ENCODE measurements at places on chromosomes 6 and 20.

GRCh38 chr6:17971128-17972073, 16.0 kb downstream of the KIF13A start:
- no peak overlapping the region for H3K27ac ChIP-seq
- no peak for DNase-seq
- no peaks in the 10 kb centered on the region for H3K27me3 ChIP-seq

DNA sequence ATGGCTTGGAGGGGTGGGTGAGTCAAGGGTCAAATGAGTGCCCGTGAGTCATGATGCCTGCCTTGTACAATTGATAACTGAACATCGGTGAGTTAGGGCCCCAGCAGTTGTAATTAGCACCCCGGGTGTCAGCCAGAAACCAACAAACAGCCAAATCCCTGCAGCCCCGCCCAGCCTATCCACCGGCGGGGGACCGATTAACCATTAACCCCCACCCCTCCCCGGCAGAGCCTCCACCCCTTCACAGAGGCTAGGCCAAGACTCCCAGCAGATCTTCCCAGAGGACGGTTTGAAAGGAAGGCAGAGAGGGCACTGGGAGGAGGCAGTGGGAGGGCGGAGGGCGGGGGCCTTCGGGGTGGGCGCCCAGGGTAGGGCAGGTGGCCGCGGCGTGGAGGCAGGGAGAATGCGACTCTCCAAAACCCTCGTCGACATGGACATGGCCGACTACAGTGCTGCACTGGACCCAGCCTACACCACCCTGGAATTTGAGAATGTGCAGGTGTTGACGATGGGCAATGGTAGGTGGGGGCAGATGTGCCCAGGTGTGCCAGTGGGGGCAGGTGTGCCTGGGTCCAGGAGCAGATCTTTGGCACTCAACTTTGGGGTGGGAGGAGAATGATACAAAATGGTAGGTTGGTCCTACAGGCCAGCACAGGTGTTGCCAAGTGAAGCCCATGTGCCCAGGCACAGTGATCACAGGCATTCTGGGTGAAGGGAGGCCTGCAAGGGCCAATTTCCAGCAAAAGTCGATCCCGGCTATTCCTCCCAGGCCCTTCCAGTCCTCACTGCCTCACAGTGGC, 45.7 kb downstream of the HNF4A start:
- DNase-seq, result no peak
- peaks cover 8% of the 10 kb centered on the region for H3K4me1 ChIP-seq
- H3K4me3 ChIP-seq, result no peak overlapping the region

GRCh38 chr6:7727086-7727945, 1.4 kb downstream of the BMP6 start:
- DNase-seq, result peak; percentile 51
- peak overlapping the region; percentile 85 for H3K4me3 ChIP-seq
- H3K27me3 ChIP-seq, result peaks cover 51% of the 10 kb centered on the region
- H3K36me3 ChIP-seq, result no peaks in the 10 kb centered on the region

DNA sequence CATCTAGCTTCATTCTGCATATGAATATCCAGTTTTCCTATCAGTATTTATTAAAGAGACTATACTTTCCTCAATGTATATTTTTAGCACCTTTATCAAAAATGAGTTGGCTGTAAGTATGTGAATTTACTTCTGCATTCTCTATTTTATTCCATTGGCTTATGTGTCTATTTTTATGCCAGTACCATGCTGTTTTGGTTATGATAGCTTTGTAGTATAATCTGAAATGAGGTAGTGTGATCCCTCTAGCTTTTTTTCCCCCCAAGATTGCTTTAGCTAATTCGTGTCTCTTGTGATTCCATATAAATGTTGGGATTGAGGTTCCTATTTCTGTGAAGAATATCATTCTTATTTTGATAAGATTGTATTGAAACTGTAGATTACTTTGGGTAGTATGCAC, 469.1 kb upstream of the MAP3K7 start:
- H3K4me1 ChIP-seq, result no peaks in the 10 kb centered on the region
- peaks cover 3% of the 10 kb centered on the region for H3K27me3 ChIP-seq
- H3K4me3 ChIP-seq, result no peak overlapping the region
- H3K27ac ChIP-seq, result no peak overlapping the region
- no peak for DNase-seq
- H3K36me3 ChIP-seq, result peaks cover 30% of the 10 kb centered on the region

GRCh38 chr6:140537211-140537610, 1162.8 kb upstream of the CITED2 start:
- peaks cover 26% of the 10 kb centered on the region for H3K36me3 ChIP-seq
- no peak for DNase-seq
- peaks cover 4% of the 10 kb centered on the region for H3K27me3 ChIP-seq
- H3K4me3 ChIP-seq, result no peak overlapping the region

- H3K4me1 ChIP-seq, result peaks cover 21% of the 10 kb centered on the region
- peak overlapping the region; percentile 29 for H3K27ac ChIP-seq
- H3K27me3 ChIP-seq, result peaks cover 7% of the 10 kb centered on the region
- no peaks in the 10 kb centered on the region for H3K36me3 ChIP-seq
- DNase-seq, result no peak
Observed at GRCh38 chr6:25025248-25025918, 89.6 kb upstream of the RIPOR2 start.

GRCh38 chr20:60680554-60680953, 571.5 kb upstream of the CDH4 start:
- H3K27me3 ChIP-seq, result peaks cover 3% of the 10 kb centered on the region
- H3K4me3 ChIP-seq, result no peak overlapping the region
- no peaks in the 10 kb centered on the region for H3K4me1 ChIP-seq

- H3K36me3 ChIP-seq, result no peaks in the 10 kb centered on the region
- no peak for DNase-seq
- peaks cover 30% of the 10 kb centered on the region for H3K4me1 ChIP-seq
- H3K4me3 ChIP-seq, result no peak overlapping the region
- peaks cover 3% of the 10 kb centered on the region for H3K27me3 ChIP-seq
- no peak overlapping the region for H3K27ac ChIP-seq
Observed at GRCh38 chr6:72374172-72374571, 247.7 kb upstream of the KCNQ5 start.

- peaks cover 3% of the 10 kb centered on the region for H3K27me3 ChIP-seq
- H3K4me3 ChIP-seq, result no peak overlapping the region
- H3K36me3 ChIP-seq, result peaks cover 8% of the 10 kb centered on the region
- no peak overlapping the region for H3K27ac ChIP-seq
- no peak for DNase-seq
Observed at GRCh38 chr20:20702330-20703245, 9.9 kb downstream of the RALGAPA2 start.

- no peak for DNase-seq
- no peak overlapping the region for H3K4me3 ChIP-seq
- no peaks in the 10 kb centered on the region for H3K27me3 ChIP-seq
- H3K36me3 ChIP-seq, result no peaks in the 10 kb centered on the region
- peaks cover 45% of the 10 kb centered on the region for H3K4me1 ChIP-seq
Observed at GRCh38 chr20:8427419-8428040, 295.5 kb downstream of the PLCB1 start.

GRCh38 chr20:54153041-54153327, 20.8 kb downstream of the CYP24A1 start:
- no peak overlapping the region for H3K4me3 ChIP-seq
- no peaks in the 10 kb centered on the region for H3K36me3 ChIP-seq
- no peaks in the 10 kb centered on the region for H3K27me3 ChIP-seq
- no peak for DNase-seq
- no peak overlapping the region for H3K27ac ChIP-seq
- H3K4me1 ChIP-seq, result peaks cover 15% of the 10 kb centered on the region

- peaks cover 6% of the 10 kb centered on the region for H3K27me3 ChIP-seq
- H3K27ac ChIP-seq, result peak overlapping the region; percentile 8
- no peak overlapping the region for H3K4me3 ChIP-seq
Observed at GRCh38 chr20:16654858-16655535, 74.8 kb upstream of the SNRPB2 start.

GRCh38 chr6:29502597-29502996, 14.8 kb upstream of the MAS1L start:
- DNase-seq, result no peak
- H3K36me3 ChIP-seq, result no peaks in the 10 kb centered on the region
- H3K4me1 ChIP-seq, result peaks cover 5% of the 10 kb centered on the region
- H3K4me3 ChIP-seq, result no peak overlapping the region
- H3K27ac ChIP-seq, result no peak overlapping the region
- peaks cover 17% of the 10 kb centered on the region for H3K27me3 ChIP-seq

DNA sequence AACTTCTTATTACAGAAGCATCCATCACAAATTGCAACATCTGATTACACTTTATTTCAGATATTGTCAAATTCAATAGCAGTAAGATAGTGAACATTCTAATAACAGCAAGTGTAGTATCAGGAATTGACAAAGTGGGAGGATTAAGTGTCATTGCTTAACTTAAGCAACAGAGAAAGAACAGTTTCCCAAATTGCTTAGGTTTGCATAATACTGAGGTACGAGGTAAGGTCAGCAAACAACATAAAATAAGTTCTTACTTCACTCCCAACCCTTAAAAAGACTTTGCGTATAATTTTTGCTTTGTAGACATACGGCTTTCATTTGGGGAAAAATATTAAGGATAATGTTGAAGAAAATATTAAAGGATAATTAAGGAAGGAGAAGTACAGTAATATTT, 163.0 kb downstream of the RIMS1 start:
- H3K36me3 ChIP-seq, result peaks cover 4% of the 10 kb centered on the region
- H3K4me3 ChIP-seq, result no peak overlapping the region
- no peak for DNase-seq
- peaks cover 9% of the 10 kb centered on the region for H3K27me3 ChIP-seq
- H3K27ac ChIP-seq, result no peak overlapping the region
- H3K4me1 ChIP-seq, result peaks cover 7% of the 10 kb centered on the region

GRCh38 chr20:19602675-19603375, 155.2 kb upstream of the RIN2 start:
- no peaks in the 10 kb centered on the region for H3K36me3 ChIP-seq
- no peak overlapping the region for H3K27ac ChIP-seq
- DNase-seq, result no peak
- H3K4me1 ChIP-seq, result no peaks in the 10 kb centered on the region
- H3K4me3 ChIP-seq, result no peak overlapping the region
- H3K27me3 ChIP-seq, result peaks cover 23% of the 10 kb centered on the region

DNA sequence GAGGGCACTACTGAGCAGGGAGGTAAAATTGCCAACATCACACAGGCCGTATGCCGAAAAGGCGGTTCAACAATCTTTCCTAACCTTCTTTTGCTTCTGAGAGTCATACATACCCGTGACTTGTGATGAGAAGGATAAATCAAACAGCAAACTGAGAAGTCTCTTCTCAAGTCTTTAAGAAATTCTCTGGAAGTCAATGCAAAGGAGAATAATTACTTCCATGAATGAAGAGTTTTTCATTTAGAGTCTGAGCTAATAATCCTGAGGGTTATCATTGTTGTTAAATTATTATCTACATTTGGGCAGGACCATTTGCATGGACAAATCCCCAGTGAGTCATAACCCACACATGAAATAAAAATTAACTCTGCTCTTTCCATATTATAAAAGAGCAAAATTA, 22.4 kb upstream of the ILRUN start:
- H3K36me3 ChIP-seq, result no peaks in the 10 kb centered on the region
- no peak overlapping the region for H3K27ac ChIP-seq
- H3K4me1 ChIP-seq, result peaks cover 16% of the 10 kb centered on the region
- H3K4me3 ChIP-seq, result no peak overlapping the region
- DNase-seq, result no peak

- no peak overlapping the region for H3K27ac ChIP-seq
- H3K4me1 ChIP-seq, result peaks cover 15% of the 10 kb centered on the region
- H3K27me3 ChIP-seq, result peaks cover 22% of the 10 kb centered on the region
- peaks cover 3% of the 10 kb centered on the region for H3K36me3 ChIP-seq
- DNase-seq, result peak; percentile 82
Observed at GRCh38 chr6:30541515-30542403, 14.5 kb downstream of the GNL1 start.

- H3K4me1 ChIP-seq, result peaks cover 6% of the 10 kb centered on the region
- peaks cover 1% of the 10 kb centered on the region for H3K27me3 ChIP-seq
- H3K27ac ChIP-seq, result no peak overlapping the region
- H3K4me3 ChIP-seq, result no peak overlapping the region
- no peaks in the 10 kb centered on the region for H3K36me3 ChIP-seq
Observed at GRCh38 chr6:146948790-146949342, 255.4 kb upstream of the STXBP5 start.

DNA sequence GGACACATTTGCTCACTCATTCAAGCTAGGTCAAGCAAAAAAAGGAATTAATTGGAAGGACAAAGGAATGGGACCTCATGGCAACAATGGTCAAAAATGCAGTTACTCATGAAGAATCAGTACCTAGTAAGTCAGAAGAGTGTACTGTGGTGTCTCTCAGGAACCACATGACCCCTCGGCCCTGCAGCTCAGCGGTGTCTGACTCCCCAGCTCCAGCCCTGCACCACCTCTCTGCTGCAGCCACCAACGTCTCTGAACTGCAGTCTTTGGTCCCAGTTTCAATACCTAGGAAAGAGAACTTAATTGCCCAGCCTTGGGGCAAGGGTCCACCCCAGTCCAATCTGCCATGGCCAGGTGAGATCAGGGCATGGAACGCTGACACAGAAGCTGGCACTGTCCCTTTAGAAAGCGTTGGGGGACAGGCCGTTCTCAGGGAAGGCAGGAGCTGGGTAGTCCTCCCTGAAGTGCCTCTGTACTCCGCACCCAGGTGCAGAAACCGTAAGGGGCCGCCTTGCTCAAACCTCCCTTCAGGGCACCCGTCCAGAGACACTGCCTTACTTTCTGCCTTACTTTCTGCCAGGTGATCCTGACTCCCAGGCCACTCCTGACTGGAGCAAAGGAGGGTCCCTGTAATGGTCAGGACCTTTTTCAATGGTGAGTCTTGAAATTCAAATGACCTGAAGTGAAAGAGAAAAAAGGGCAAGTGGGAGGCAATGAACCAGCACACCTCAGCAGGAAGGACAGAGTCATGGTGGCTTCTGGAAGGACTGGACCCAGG, 13.2 kb upstream of the NELFCD start:
- peaks cover 12% of the 10 kb centered on the region for H3K36me3 ChIP-seq
- H3K27ac ChIP-seq, result no peak overlapping the region
- H3K4me3 ChIP-seq, result no peak overlapping the region
- peaks cover 15% of the 10 kb centered on the region for H3K27me3 ChIP-seq

DNA sequence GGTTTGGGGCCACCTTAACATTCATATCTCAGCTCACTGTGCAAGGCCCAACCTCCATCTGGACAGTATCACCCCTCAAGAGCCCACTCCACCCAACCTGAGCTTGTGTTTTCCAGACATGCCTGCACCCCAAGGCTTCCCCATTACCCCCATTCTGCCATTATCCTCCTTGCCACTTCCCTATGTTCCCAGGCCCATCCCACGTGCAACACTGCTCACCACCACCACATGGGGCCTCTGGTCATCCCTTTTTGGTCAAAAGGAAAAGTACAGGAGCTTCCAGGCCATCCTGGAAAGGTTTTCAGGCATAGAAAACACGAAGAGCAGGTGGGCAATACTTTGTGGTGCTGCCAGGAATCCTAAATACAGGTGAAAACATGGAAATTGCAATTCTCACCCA, 140.3 kb downstream of the SYNDIG1 start:
- no peaks in the 10 kb centered on the region for H3K36me3 ChIP-seq
- no peak for DNase-seq
- H3K27ac ChIP-seq, result no peak overlapping the region
- H3K27me3 ChIP-seq, result peaks cover 15% of the 10 kb centered on the region

Measured in nephron progenitor cell (in vitro differentiated cells).